ENCODE measurements at places on chromosomes 5 and 9.

DNA sequence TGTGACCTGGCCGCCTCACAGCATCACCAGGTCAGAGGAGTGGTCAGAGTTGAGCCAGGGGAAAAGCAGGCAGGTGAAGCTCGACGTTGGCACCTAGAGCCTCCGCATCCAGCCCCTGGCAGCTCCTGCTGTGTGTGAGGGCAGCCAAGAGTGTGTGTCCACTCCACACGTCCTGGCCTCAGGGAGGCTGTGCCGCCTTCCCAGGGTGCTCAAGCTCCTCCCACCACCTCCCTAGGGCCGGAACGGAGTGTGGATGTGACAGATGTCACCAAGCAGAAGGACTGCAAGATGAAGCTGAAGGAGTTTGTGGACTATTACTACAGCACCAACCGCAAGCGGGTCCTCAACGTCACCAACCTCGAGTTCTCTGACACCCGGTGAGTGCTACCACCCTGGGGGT is 72.5 kb downstream of the PHF2 start:
- no peak for DNase-seq

DNA sequence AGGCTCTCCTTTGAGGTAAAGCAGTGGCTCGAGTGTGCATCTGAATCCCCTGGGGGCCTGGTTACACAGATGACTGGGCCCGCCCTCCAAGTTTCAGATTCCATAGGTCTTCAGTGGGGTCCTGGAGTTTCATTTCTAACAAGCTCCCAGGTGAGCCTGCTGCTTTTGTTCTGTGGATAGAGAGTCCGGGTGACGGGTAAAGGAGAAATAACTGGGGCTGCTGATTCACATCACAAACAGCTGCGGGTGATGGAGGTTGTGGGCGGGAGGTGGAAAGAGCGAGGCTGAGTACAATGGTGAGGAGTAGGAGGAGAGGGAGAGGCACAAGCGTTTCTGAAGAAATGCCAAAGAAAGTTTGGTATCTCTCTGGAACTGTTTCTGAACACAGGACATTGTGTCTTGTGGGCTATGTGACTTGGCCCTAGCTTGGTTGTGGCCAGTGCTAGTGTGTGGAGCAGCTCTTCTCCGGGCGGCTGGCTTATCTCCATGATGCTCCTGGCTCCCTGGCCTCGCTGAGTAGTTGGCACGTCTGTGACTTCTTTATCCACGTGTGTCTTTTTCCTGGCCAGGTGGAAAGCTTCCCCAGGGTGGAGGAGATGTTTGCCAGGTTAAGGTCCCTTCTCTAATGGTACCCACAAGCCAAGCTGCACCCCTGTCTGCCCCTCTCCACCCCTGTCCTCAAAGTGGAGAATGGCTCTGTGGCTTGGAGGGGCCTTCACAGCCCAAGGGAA is 61.7 kb downstream of the HSPA4 start:
- no peak for DNase-seq

- no peak for DNase-seq
Measured at GRCh38 chr5:148760945-148761638, 65.3 kb upstream of the ADRB2 start.

DNA sequence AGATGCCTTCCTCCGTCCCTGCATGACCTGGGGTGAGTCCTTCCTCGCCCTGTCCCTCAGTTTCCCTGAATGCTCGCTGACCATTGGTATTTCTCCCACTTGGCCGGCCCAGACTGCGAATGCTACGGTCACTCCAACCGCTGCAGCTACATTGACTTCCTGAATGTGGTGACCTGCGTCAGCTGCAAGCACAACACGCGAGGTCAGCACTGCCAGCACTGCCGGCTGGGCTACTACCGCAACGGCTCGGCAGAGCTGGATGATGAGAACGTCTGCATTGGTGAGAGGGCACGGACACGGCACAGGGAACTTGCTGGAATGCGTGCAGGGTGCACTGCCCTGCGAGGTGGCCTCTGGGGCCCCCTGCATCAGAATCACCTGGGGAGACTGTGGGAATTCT is 77.1 kb downstream of the NTNG2 start:
- DNase-seq: no peak

GRCh38 chr5:93995126-93995621 is 253.8 kb upstream of the POU5F2 start:
- no peak for DNase-seq

DNA sequence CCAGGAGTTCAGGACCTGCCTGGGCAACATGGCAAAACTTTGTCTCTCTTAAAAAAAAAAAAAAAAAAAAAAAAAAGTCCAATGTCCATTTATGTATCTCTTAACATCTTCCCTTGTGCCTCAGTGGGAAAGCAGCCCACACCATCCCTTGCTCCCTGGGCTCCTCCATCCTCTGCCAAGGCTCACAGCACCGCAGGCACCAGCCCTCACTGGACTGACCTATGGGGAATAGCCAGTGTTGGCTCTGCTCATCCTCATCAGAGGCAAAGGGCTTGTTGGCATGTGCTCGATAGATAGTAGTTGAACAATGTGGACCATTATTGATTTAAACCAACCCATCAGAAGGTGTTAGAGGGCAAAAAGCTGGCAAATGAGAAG is 61.8 kb upstream of the LRRTM2 start:
- no peak for DNase-seq

DNA sequence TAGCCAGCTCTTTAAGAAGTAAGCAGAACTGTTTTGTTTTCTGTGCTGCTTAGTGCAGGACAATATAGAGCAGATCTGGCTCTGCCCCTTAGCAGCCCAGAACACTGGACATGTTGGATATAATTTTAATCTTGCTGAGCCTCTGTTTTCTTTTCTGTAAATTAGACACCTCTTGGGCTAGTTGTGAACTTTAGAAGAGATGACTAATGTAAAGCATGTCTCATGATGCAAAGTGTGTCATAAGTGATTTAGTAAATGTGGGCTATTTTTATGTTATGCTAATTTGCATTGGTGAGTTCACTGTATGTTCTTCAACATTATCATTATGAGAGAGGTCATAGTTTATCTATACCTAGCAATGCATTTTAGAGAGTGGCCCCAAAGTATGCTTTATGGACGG is 156.1 kb upstream of the ADAMTSL1 start:
- DNase-seq: no peak

GRCh38 chr9:72134801-72135200 is 14.4 kb upstream of the GDA start:
- DNase-seq: no peak

DNA sequence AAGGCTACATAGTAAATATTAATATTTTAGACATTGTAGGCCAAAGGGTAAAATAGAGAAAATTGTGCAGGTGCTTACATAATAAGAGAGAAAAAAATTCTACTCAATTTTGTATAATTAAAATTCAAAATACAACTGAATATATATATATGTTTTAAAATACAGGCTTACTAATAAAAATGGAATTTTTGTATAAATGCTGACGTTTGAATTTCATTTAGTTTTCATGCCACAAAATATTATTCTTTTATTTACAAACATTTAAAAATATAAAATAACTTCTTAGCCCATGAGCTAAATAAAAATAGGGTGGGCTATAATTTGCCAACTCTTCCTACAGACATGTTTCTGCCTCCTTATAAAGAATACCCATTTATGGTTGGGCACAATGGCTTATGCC is 328.6 kb downstream of the TRPM3 start:
- no peak for DNase-seq

GRCh38 chr5:83077662-83078261 is 415 bp downstream of the XRCC4 start:
- peak; percentile 0 for DNase-seq

- DNase-seq: no peak
Measured at GRCh38 chr5:56900395-56900794, 9.0 kb upstream of the SETD9 start.

DNA sequence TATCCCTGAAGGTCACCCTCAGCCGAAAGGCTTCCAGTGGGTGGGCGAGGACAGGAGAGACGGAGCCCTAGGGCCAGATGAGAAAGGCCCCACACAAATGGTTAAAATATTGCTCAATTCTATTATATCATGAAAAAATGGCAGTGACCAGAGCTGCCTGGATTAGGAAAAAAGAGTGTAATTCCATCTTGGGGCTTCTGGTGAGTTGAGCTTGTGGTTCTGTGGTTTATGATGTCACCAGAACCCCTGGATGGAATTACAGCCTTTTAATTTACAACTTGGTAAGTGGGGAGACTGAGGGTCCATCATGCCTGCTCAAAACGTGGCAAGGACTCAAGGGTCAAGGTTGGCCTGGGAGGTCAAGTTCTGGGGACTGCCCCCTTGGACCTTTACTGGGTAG is 55.5 kb upstream of the STC2 start:
- no peak for DNase-seq

- no peak for DNase-seq
Measured at GRCh38 chr5:44949687-44950086, 140.9 kb downstream of the MRPS30 start.

GRCh38 chr9:112411626-112412027 is 31.7 kb downstream of the HSDL2 start:
- no peak for DNase-seq

DNA sequence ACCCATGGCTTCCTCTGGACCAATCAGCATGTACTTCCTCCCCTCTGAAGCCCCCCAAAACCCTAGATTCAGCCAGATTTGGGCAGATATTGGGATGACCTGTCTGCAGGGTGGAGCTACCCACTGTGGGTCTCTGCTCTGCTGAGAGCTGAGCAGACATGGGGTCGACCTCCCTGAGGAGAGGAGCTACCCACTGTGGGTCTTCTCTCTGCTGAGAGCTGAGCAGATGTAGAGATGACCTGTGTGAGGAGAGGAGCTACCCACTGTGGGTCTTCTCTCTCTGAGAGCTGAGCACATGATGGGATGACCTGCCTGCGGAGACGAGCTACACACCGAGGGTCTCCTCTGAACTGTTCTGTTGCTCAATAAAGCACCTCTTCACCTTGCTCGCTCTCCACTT is 89.6 kb downstream of the CAVIN4 start:
- no peak for DNase-seq

- DNase-seq: no peak
Measured at GRCh38 chr9:35341021-35341420, 148.9 kb upstream of the RUSC2 start.

GRCh38 chr5:34742061-34742460 is 85.9 kb downstream of the RAI14 start:
- DNase-seq: no peak

- DNase-seq: no peak
Measured at GRCh38 chr9:120891884-120892747, 15.1 kb upstream of the PHF19 start.

- DNase-seq: no peak
Measured at GRCh38 chr5:90871391-90871991, 312.9 kb downstream of the ADGRV1 start.

DNA sequence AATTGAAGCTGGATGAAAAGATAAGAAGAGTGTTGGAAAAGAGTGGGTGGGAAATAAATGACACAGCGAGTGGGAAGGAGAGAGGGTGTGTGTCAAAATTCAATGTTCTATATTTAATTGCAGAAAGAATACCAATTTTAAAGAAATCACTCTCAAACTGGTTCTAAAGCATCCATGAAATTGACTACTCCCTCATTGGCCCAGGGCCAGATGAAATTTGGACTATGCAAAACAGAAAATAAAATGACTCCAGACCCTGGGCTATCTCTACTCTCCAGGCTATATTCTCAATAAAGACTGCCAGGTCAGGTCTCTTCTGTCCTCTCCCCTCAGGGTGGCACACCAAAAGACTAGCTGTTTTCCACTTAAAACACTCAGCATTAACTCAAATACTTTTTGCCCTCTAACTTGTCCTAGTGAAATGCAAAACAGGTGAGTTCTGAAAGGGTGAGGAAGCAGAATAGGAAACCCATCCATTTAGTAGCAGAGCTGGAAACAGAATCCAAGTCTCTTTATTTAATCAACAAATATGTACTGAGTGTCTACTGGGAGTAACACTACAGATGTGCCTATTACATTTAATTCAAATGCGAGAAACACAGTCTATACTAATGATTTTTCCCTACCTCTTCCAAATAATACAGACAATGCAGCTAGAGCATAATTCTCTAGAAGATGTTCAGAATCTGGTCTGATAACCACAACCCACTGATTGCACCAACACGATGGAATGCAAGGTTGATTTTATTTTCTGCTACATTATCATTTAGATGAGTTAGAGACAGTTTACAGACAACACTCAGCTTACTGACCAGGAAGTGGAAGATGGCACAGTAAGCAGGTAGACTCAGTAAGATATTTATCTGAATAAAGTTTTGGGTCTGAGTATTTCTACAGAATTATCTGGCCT is 42.1 kb downstream of the EFCAB9 start:
- no peak for DNase-seq

GRCh38 chr9:95157481-95158151 is 159.9 kb downstream of the FANCC start:
- DNase-seq: no peak
